ENCODE measurements at places on chromosomes 4 and X. TPM values are rescaled to one million over a fixed set of nuclear protein-coding genes. Genes with fewer than 3 reads are reported as not detected.
A peak's percentile ranks its signal among the peaks of the same experiment; 100 is the strongest.

Gene USP17L28
- total RNA-seq, result not detected

DNA sequence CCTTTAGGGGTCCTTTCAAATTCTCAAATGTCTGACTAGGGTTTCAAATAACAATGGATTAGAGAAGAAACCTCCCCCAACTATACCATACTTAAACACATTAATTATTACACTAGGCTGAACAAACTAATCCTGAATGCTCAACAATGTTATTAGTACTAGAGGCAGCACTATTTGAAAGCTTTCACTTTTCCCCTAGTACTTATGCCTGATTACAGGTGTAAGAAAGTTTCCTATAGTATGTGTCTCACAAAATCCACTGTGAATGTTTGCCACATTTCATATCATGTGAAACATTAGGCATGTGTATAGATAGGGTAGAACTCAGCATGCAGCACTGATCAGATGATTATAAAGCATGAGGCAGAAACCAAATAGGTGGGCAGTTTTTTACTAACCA lies 336.2 kb downstream of the ZNF674 start:
- H3K27ac ChIP-seq, result no peak overlapping the region
- no peaks in the 10 kb centered on the region for H3K36me3 ChIP-seq
- DNase-seq, result no peak

DNA sequence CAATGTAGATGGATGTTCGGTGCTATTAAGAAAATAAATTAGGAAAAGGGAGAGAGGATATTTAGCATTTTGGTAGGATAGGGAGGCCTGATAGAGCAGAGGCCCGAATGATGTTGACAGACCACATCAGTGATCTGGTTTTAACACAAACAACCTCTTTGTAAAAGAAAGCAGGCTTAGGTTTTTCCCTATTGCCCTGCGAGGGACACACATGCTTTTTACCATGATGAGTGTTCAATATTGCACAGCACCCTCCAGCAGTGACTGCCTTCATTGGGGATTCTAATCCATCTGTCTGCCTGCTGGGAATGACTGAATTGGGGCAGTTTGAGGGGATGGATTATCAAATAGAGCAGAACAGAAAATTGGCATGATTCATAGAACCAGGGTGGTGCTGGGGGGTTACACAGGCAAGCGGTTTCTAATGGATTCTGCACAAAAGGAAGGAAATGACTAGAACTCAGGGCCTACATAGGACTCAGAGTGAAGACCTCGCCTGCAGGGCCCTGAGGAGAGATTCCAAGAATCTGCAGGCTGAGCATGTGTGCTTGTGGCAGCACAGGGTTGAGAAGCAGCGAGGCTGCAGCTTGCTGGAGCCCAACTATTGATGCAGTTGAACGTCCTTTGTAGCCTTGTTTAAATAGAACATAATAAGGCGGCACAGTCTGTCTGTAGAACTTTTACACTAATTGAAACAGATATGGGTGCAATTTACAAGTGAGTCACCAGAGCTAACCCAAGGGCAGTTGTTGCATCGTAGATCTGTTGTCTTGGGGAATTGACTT lies 58.0 kb downstream of the RHOH start:
- H3K27ac ChIP-seq, result peak overlapping the region; percentile 76
- peaks cover 16% of the 10 kb centered on the region for H3K4me1 ChIP-seq
- no peak overlapping the region for H3K4me3 ChIP-seq
- no peaks in the 10 kb centered on the region for H3K27me3 ChIP-seq

DNA sequence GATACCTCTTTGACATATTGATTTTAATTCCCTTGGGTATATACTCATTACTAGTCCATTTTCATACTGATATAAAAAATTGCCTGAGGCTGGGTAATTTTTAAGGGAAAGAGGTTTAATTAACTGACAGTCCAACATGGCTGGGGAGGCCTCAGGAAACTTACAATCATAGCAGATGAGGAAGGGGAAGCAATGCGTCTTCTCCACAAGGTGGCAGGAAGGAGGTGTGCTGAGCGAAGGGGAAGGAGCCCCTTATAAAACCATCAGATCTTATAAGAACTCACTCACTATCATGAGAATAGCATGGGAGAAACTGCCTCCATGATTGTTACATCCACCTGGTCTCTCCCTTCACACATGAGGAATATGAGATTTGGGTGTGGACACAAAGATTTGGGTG lies 42.4 kb downstream of the MSX1 start:
- H3K4me3 ChIP-seq, result no peak overlapping the region
- H3K36me3 ChIP-seq, result no peaks in the 10 kb centered on the region
- no peak for DNase-seq
- H3K4me1 ChIP-seq, result no peaks in the 10 kb centered on the region

Gene NMU
- 2.5 TPM for total RNA-seq

- no peak overlapping the region for H3K27ac ChIP-seq
- peaks cover 3% of the 10 kb centered on the region for H3K4me1 ChIP-seq
- H3K4me3 ChIP-seq, result no peak overlapping the region
- DNase-seq, result no peak
- no peaks in the 10 kb centered on the region for H3K36me3 ChIP-seq
Observed at GRCh38 chr4:38785041-38785790, 2.4 kb upstream of the TLR10 start.

- H3K4me1 ChIP-seq, result no peaks in the 10 kb centered on the region
- no peaks in the 10 kb centered on the region for H3K27me3 ChIP-seq
- no peak for DNase-seq
- H3K27ac ChIP-seq, result no peak overlapping the region
Observed at GRCh38 chrX:49934729-49935128, 12.3 kb downstream of the CLCN5 start.

Gene CNKSR2
- 3.4 TPM for total RNA-seq

- no peaks in the 10 kb centered on the region for H3K4me1 ChIP-seq
- H3K27me3 ChIP-seq, result no peaks in the 10 kb centered on the region
- no peaks in the 10 kb centered on the region for H3K36me3 ChIP-seq
- no peak overlapping the region for H3K27ac ChIP-seq
- H3K4me3 ChIP-seq, result no peak overlapping the region
Observed at GRCh38 chr4:76716020-76716419, 181.9 kb downstream of the SOWAHB start.

Gene CYLC1
- not detected for total RNA-seq

GRCh38 chrX:23720117-23720677 lies 22.9 kb downstream of the ACOT9 start:
- H3K4me1 ChIP-seq, result no peaks in the 10 kb centered on the region
- H3K27ac ChIP-seq, result no peak overlapping the region
- DNase-seq, result no peak

DNA sequence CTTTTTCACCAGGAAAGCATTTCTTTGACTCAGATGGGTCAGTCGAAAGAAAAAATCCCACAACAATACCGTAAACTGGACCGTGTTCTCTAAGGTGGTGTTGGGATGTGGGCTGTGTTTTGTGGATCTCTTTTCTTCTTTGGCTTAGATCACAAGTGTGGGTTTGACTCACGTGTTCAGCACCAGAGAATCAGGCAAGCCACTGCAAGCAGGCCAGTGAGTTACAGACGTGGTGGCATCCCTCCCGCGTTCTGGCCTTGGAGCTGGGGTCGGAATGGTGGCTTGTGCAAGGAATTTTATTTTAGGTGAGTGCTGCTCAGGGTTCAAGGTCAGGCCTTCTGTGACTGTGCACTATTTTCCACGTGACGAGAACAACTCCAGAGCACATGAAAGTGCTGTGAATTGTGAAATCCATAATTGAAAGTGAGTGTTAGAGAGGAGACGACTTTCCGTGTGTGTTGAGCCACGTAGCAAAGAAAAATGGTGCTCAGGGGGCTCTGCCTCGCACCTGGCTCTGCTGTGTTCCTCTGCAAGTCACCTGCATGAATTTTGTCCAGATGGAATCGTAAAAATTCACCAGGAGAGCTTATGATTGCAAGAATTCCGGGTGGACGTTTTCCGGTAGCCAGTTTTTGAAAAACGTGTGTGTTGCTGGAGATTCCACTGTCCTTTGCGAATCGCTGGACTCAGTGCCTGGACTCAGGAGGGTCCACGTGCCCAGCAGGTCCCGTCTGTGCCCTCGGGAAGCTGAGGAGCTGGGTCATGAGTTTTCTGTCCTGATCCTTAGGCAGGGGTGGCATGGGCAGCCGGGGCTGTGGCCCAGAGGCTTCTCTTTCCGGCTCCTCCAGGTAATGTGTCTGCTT lies 33.6 kb upstream of the HGFAC start:
- peaks cover 9% of the 10 kb centered on the region for H3K4me1 ChIP-seq
- no peaks in the 10 kb centered on the region for H3K27me3 ChIP-seq
- no peak overlapping the region for H3K27ac ChIP-seq
- no peaks in the 10 kb centered on the region for H3K36me3 ChIP-seq
- no peak for DNase-seq
- no peak overlapping the region for H3K4me3 ChIP-seq

DNA sequence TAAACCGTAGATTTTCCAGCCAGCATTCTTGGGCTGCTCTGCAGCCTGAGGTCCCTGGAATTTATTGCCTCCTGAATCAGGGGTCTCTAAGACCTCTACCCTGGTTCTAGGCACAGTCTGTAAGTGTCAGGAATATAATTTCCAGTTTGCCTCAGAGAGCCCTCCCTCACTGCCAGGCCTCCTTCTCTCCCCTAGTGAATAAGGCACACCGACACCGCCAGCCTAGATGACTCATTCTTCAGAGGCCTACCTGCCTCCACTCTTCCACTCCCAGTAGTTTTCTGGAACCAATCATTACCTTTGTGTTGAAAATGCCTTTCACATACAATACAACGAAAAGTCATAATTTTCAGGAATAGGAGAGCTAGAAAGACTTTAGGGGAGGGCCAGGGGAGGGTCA lies 50.3 kb upstream of the ARHGEF9 start:
- no peak for DNase-seq
- H3K27ac ChIP-seq, result no peak overlapping the region
- H3K27me3 ChIP-seq, result no peaks in the 10 kb centered on the region
- no peaks in the 10 kb centered on the region for H3K36me3 ChIP-seq
- no peaks in the 10 kb centered on the region for H3K4me1 ChIP-seq

DNA sequence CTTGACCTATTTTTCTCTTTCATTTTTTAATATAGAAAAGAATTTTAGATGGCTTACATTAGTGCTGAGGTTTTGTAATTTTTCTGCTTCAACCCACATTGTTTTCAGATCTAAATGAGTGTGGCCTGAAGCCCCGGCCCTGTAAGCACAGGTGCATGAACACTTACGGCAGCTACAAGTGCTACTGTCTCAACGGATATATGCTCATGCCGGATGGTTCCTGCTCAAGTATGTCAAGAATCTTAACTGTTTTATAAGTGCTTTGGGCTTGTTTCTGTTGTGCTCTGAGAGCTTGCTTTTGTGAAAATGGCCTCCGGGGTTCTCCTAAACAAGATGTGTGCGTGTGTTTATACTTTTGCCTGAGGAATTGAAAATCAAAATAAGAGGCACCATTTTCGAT lies 41.6 kb downstream of the NPNT start:
- DNase-seq, result no peak
- H3K4me3 ChIP-seq, result no peak overlapping the region
- no peak overlapping the region for H3K27ac ChIP-seq
- H3K4me1 ChIP-seq, result no peaks in the 10 kb centered on the region
- H3K36me3 ChIP-seq, result no peaks in the 10 kb centered on the region

- no peaks in the 10 kb centered on the region for H3K36me3 ChIP-seq
- no peak for DNase-seq
- no peak overlapping the region for H3K4me3 ChIP-seq
- H3K27me3 ChIP-seq, result no peaks in the 10 kb centered on the region
- no peak overlapping the region for H3K27ac ChIP-seq
- no peaks in the 10 kb centered on the region for H3K4me1 ChIP-seq
Observed at GRCh38 chr4:10295301-10295700, 161.9 kb downstream of the ZNF518B start.

Gene GLRA2
- not detected for total RNA-seq

GRCh38 chr4:187127456-187127855 lies 403.8 kb upstream of the FAT1 start:
- no peak overlapping the region for H3K27ac ChIP-seq
- no peaks in the 10 kb centered on the region for H3K36me3 ChIP-seq
- no peaks in the 10 kb centered on the region for H3K27me3 ChIP-seq
- H3K4me1 ChIP-seq, result no peaks in the 10 kb centered on the region

DNA sequence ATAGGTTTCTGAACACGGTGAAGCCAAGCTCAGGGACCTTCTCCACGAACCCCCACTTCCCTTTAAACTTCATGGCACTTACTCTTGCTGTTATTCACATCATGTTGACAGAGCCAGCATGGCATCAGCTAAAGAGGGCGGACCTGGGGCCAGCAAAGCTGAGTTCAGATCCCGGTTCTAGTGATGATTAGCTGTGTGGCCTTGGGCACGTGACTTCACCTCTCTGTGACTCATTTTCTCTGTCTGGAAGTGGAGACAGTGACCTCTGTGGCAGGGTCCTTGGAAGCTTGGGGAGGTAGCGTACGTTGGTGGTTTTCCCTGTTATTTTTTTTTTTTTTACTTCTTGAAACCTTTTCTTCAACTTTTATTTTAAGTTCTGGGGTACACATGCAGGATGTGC lies 13.4 kb downstream of the EVC start:
- H3K27ac ChIP-seq, result no peak overlapping the region
- H3K36me3 ChIP-seq, result no peaks in the 10 kb centered on the region
- H3K4me1 ChIP-seq, result no peaks in the 10 kb centered on the region
- H3K4me3 ChIP-seq, result no peak overlapping the region
- no peak for DNase-seq

DNA sequence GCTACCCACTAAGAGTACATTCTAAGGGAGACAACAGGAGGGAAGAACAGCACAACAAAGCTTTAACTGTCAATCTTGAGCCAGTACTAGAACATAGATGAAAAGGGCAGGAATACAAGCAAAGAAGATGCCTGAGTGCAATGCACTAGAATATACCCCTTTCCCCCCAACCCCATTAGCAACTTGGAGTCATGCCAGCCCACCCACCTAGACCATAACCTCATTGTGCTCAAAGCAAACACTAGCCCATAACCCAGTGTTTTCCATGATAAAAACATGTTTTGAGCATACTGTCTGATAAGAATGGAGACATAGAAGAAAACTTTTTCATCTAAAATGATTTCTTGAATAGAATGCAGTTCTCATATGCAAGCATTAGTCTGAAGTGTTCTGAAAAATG lies 183.2 kb downstream of the RAP1GDS1 start:
- peaks cover 9% of the 10 kb centered on the region for H3K36me3 ChIP-seq
- DNase-seq, result no peak
- H3K27ac ChIP-seq, result no peak overlapping the region
- no peak overlapping the region for H3K4me3 ChIP-seq
- H3K4me1 ChIP-seq, result peaks cover 30% of the 10 kb centered on the region

Gene SUV39H1
- total RNA-seq, result 7.6 TPM

Gene SASH3
- total RNA-seq, result 176 TPM

DNA sequence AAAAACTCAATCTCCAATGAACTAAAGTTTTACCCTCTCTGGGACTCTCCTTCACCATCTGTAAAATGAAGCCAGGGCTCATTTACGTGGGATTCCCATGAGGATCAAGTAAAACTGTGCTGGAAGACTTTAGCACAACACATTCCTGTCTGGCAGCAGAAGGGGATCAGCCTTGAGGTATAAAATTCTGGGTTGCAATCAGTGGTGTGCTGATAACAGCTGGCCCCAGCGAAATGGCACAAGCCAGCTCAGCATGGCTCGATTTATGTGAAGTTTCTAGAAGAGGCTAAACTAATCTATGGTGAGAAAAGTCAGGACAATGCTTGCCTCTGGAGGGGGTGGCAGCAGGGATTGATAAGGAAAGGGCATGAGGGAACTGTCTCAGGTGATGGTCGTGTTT lies 28.4 kb downstream of the ZNF630 start:
- no peak overlapping the region for H3K27ac ChIP-seq
- H3K27me3 ChIP-seq, result no peaks in the 10 kb centered on the region

Gene VSIG1
- total RNA-seq, result 0.99 TPM

Gene SLBP
- 96.2 TPM for total RNA-seq

Gene ART3
- 0.61 TPM for total RNA-seq
